Motor neuron (in vitro differentiated cells): ENCODE measurements at places on chromosomes 7 and 10.

GRCh38 chr7:2017481-2017891 lies 215.3 kb downstream of the MAD1L1 start:
- ATAC-seq, result no peak

- no peak for ATAC-seq
Measured at GRCh38 chr10:87915989-87916388, 52.6 kb downstream of the PTEN start.

GRCh38 chr10:53209944-53210611 lies 437.5 kb upstream of the MBL2 start:
- ATAC-seq, result peak; percentile 47

GRCh38 chr7:70014472-70015177 lies 416.4 kb downstream of the AUTS2 start:
- ATAC-seq, result no peak

DNA sequence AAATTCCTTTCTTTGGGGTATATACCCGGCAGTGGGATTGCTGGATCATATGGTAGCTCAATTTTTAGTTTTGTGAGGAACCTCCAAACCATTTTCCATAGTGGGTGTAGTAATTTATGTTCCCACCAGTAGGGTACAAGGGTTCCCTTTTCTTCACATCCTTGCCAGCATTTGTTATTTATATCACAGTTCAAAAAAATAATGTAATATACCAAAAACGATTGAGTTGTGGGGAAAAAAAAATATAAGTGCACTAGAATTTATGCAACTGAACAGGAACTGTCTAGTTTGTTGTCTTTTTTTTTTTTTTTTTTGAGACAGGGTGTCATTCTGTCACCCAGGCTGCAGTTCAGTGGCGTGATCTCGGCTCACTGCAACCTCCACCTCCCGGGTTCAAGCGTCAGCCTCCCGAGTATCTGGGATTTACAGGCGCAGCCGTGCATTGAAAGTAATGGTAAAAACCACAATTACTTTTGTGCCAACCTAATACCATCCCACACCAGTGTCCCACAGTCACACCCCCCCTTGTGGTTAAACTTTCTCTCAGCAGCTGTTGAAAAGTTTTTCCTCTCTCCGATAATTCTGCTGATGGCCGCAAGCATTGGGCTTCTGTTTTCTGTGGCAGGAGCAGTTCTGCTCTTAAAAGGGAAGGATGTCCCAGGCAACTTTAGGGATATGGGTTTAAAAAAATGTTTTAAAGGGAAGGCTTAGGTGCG lies 6.8 kb upstream of the LAT2 start:
- peak; percentile 6 for ATAC-seq

GRCh38 chr10:77686650-77687417 lies 49.2 kb upstream of the KCNMA1 start:
- no peak for ATAC-seq

- ATAC-seq, result peak; percentile 94
Measured at GRCh38 chr10:110147961-110148360, 59.4 kb upstream of the MXI1 start.

DNA sequence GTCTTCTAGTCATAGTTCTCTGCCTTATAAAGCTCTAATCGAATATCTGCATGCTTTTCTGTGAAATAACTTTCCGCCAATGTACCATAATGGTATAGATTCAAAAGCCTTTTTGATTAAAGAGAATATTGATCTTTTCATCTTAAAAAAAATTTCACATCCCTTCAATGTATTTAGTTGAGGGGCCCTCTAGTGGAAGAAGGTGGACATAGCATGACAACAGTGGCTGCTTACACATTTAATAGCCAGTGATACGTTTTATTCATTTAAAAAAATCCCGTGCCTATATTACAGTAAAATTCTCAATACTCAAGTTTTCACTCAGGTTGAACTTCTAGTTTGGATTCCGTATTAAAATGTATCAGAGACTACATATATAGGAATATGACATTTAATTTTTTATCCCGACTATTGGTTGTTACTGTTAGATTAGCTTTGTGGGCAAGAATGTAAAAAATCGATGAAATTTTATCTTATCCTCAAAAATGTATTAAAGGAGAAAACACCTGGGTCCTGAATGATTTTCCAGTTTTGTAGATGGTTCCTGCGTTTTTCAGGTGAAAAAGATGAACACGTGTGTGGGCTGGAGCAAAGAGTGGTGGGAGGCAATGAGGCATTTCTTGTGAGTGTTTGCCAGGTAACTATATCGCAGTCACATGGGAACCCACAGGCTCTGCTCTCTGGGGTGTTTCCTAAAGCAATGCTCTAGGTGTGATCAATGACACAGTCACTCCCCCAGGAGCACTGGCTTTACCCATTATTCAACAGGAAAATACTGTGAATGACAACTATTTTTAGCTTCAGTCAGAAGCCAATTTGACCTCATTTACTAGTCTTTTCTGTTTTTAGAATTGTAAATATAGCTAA lies 24.1 kb upstream of the PNLIP start:
- no peak for ATAC-seq

- ATAC-seq, result no peak
Measured at GRCh38 chr7:122965306-122965705, 30.2 kb downstream of the TAS2R16 start.

- no peak for ATAC-seq
Measured at GRCh38 chr10:91567815-91568214, 65.1 kb downstream of the PPP1R3C start.
